CD4-positive, alpha-beta memory T cell (primary cell): ENCODE measurements at places on chromosomes 5 and 9.
A peak's percentile ranks its signal among the peaks of the same experiment; 100 is the strongest.

DNA sequence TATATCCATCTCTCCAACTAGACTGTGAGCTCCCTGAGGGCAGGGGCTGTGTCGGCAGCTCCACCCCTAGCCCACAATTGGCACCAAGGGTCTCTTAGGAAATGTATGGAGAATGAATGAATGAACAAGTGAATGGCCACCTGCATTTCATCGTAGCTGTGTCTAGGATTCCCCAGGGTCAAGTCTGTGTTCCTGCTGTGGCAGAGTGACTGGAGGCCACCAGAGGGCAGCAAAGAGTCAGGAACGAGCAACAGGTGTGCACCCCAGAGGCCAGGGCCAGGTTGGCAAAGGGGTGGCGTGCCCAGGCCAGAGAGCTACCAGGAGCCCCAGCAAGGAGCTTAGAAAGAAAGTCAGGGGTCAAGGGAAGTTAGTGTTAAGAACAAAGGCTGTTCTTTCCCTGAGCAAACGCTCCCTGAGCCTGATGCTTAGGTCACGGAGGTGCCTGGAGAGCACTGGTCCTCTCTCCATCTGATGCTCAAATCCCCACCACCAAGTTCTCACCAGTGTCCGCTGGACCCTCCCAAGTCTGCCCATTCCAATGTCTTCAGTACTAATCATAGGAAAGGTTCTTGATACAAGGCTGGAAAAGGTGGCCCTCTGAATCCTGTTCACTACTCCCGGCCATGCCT, 160.7 kb downstream of the PAX5 start:
- DNase-seq = peak; percentile 61

DNA sequence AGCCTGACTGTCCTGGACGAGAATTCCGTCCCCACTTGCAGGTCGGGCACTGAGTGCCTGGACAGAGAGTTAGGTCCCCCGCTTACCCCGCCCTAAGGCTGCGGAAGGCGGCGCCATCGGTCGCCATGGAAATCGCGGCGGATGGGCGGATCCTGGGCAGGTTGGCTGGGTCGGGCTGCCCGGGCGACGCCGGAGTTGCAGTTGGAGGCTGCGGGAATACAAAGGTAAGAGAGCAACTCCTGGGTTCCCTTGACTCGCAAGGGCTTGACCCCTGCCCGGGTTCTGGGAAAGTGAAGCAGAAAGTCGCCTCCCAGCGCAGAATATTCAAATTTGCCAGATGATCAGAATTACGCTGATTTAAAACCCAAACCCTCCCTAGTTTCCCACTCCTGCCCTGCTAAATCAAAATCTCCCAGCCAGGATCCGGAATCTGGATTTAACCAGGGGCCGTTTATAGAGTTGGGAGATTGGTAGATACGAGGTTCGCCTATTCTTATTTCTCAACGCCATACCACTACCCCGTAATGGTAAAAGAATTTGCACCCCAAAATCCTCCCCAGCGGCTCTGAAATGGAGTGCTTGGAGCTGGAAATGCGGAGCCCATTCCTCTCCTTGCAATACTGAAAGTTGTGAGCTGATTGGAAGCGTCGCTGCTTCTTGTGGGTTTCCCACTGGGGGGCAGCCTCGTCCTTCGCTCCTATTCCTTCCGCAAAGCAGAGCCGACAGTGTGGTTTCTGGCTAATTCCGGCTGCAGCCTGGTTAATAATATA, 156.4 kb upstream of the RASEF start:
- no peak for DNase-seq

GRCh38 chr9:33135470-33135958, 31.6 kb downstream of the B4GALT1 start:
- DNase-seq = no peak

DNA sequence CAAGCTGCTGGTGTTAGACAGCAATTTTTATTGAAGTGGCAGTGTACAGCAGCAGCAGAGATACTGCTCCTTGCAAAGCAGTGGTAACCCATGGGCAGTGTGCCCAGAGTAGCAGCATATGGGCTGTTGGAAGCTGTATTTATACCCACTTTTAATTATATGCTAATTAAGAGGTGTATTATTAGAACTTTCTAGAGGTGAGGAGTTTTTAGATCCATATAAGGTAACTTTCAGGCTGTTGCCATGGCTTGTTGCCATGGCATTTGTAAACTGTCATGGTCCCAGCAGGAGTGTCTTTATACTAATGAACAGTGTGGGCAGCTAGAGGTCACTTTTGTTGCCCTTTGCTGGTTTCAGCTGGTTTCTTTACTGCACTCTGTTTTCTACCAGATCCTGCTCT, 3.7 kb upstream of the PJA2 start:
- DNase-seq = no peak

DNA sequence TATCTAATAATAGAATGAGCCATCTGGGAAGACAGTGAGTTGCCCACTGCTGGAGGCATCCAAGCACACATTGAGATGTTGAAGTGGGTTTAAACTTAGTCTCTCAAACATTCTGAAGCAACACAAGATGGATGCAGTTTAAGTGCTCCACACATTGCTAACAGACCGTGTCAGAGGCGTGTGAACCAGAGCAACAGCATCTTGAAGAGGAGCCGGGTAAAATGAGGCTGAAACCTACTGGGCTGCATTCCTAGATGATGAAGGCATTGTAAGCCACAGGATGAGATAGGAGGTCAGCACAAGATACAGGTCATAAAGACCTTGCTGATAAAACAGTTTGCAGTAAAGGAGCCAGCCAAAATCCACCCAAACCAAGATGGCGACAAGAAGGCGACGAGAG, 73.5 kb upstream of the TMEM215 start:
- no peak for DNase-seq

GRCh38 chr9:36194326-36195000, 3.7 kb downstream of the CLTA start:
- DNase-seq = no peak

DNA sequence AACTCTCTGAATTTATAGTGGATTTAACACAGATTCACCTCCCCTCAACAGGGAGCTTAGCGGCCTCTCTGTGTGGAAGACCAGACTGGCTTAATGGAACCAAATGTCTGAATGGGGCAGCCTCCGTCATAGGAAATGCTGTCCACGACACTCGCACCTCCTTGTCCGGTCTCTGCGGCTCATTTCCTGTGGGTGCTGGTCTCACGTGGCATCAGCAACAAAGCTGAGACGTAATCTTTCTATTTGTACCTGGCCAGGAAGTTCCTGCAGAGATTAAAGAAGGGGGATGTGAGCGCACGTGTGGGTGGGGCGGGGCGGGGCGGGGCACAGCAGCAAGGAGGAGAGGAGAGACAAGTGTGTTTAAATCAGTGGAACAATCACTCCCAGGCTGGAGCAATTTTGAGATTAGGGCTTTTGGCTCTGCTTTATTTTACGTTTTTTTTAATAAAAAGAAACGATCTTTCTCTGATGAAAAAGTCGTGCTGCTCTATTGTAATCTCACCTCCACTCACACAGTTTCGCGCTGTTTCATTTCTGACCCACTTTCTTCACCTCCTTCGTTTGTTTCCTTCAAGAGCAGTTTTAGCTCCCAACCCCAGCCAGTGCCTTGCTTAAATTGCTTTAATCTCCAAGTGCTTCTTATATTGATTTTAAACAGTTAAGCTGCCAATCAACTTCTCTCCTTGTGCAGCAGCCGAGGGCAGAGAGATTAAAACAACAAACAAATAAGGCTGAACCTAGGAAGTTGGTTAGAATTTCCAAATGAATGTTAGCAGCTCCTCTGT, 132.2 kb upstream of the ASTN2 start:
- peak; percentile 27 for DNase-seq
